Left lung (tissue), 14 donors: ENCODE measurements at places on chromosomes 3 and 15.

- peak overlapping the region; percentile 80 for H3K27ac ChIP-seq
- no peak overlapping the region for H3K4me3 ChIP-seq
- no peaks in the 10 kb centered on the region for H3K27me3 ChIP-seq
- peaks cover 27% of the 10 kb centered on the region for H3K36me3 ChIP-seq
- peaks cover 39% of the 10 kb centered on the region for H3K4me1 ChIP-seq
Observed at GRCh38 chr3:52920841-52921240, 23.5 kb upstream of the STIMATE start.

DNA sequence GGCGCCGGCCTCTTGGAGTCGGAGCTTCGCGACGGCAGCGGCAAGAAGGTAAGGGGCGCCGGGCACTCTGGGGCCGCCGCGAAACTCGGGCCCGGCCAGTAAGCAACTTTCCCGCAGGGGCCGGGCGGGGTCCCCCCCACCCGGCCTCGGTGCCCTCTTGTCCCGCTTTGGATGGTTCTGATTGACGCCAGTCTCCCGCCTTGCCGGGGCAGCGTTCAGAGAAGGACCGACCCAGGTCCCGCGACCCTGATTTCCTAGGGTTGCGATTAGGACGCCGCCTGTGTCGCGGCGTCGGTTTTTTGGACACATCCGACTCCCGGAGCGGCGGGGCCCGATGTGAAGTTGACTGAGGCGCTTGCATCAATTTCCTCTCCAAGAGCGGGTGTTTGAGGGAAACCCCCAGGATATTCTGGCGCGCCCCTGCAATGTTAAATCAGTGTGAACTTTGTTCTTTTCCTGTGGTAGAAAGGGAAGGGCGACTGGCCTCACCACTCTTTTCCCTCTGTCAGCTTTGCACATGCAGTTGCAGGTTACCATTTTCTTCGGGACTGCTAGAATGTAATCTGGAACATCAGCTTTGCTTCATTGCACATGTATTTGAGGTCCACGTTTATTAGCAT lies 755 bp downstream of the PDE8A start:
- H3K4me3 ChIP-seq = peak overlapping the region; percentile 83
- peak overlapping the region; percentile 95 for H3K27ac ChIP-seq
- DNase-seq = peak; percentile 47
- H3K27me3 ChIP-seq = peaks cover 10% of the 10 kb centered on the region
- no peaks in the 10 kb centered on the region for H3K36me3 ChIP-seq
- H3K4me1 ChIP-seq = peaks cover 4% of the 10 kb centered on the region

DNA sequence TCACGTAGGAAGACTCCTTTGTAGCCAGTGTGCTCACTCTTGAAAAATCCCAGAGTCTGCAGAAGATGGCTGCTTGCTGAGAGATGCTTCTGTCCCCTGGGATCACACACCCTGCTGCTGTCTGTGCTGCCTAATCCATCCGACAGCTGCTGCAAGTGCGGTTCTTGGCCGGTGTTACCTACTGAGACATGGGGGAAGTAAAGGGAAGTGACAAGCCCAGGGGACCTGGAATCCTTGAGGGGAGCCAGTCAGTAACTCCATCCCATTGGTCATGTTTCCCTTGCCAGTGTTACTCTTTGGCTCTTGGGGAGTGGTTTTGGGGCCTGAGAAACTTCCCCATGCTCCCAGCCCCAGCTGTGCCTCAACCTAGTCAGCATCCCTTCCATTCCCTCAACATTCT lies 8.3 kb upstream of the CPNE9 start:
- DNase-seq = no peak
- no peak overlapping the region for H3K27ac ChIP-seq
- no peaks in the 10 kb centered on the region for H3K27me3 ChIP-seq
- H3K4me3 ChIP-seq = no peak overlapping the region

DNA sequence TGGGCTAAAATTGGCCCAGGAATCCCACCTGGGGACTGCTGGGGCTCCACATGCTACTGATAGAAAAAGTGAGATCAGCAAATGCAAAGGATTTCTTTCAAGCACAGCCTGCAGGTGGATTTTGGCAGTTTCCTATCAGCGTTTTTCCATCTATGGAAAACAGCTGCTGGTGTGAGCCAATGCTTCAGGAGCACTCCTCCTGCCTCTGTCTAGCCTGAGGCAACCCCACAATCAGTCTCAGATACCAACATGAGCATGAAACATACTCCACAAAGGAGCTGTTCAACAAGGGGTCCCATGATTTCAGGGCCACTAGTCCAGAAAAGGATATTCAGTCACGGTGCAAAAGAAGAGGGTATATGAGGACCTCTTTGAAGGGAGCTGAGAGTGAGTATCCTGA lies 311.5 kb upstream of the THBS1 start:
- H3K36me3 ChIP-seq = no peaks in the 10 kb centered on the region
- H3K27me3 ChIP-seq = peaks cover 4% of the 10 kb centered on the region
- no peaks in the 10 kb centered on the region for H3K4me1 ChIP-seq

DNA sequence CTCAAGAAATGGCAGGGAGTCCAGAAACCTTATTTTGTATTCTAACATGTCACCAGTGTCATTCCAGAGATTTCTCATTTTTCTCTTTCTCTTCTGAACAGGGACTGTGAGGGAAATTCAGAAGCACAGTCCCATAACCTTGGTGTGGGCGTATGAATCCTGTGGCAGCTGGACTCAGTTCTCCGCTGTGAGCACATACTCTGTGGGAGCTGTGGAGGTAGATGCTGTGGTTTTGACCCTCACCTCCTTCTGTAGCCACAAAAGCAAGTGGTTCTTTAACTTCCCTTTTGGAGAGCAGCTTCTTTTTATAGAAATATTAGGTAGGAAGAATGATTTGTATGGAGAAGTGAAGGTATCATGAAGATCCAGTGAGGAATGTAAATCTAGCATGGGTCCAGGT lies 13.4 kb downstream of the TMEM207 start:
- no peak overlapping the region for H3K4me3 ChIP-seq
- no peaks in the 10 kb centered on the region for H3K27me3 ChIP-seq
- H3K36me3 ChIP-seq = no peaks in the 10 kb centered on the region
- H3K27ac ChIP-seq = no peak overlapping the region
- DNase-seq = no peak
